Sigmoid colon (tissue), 7 donors: ENCODE measurements at places on chromosomes 12 and 14. TPM values are rescaled to one million over a fixed set of nuclear protein-coding genes. Genes with fewer than 3 reads are reported as not detected.

The MGP gene
- 1,489 TPM for total RNA-seq

DNA sequence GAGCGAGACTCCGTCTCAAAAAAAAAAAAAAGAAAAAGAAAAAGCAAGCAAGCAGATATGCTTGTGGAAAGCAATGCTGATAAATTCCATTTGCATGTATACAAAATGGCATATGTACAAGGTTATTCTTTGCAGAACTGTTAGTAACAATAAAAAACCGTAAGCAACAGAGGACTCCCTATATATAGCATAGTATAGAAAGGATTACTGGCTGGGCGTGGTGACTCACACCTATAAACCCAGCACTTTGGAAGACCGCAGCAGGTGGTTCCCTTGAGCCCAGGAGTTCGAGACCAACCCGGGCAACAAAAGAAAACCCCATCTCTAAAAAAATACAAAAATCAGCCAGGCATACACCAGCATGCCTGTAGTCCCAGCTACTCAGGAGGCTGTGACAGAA is 13.5 kb downstream of the GCN1 start:
- DNase-seq: no peak

- DNase-seq: peak; percentile 56
These were observed 20.2 kb downstream of the ADGRD1 start for GRCh38 chr12:130973906-130974305.

DNA sequence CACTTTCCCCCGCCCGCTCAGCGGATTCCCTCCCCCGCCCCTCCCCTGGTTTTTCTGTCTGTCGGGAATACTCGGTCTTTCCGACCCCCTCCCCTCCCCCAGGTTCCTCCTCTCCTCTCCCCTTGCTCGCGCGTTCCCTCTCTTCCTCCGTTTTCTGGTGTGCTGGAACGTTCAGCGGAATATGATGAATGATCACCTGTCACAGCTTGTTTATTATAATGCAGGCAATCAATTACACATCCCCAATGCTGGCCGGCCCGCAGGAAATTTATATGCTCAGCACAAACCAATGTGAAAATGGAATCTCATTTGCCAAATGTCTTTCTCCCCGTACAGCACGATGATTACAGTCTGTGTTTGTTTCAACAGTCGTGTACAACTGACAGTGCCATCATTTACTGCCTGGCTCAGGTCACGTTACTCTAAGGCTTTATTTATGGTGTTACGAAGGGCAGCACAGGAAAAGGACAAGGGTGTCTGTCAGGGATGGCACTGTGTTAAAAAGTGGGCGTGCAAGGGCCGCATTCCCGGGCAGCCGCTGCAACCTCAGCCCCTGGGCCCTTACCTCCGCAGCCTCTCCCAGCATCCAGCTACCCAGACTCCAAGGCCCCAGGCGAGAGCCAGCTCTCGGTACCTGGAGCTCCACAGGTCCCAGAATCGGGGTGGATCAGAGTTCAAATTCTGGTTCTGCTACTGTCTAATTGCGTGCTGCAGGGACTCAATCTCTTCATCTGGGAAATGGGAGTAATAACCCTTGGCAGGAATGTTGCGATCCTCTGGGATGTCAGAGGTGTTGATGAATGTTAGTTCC is 24.7 kb upstream of the MAP1LC3B2 start:
- DNase-seq: peak; percentile 86

DNA sequence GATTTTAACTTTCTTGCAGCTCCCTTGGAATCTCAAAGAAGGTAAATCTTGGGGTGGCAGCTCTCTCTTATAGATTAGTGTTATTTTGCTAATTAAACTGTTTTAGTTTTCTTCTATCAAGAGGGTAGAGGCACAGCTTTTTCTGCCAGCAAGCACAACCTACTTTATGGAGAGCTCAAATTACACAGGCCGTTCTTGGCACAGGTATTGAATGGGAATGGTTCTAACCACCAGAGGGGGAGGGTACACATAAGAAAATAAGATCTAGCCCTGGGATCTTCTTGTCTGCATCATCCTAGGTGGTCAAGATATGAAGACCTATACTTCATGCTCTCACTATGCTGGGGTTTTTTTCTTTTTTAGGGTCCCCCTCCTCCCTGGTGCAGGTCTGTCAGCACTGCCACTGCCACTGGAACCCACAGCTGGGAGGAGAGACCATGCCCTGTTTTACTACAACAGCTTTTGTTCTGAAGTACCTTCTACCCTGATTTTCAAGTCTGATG is 48.6 kb upstream of the STAC3 start:
- no peak for DNase-seq

The FIGNL2 gene
- total RNA-seq: 0.36 TPM

The TMEM132C gene
- total RNA-seq: 1.4 TPM

DNA sequence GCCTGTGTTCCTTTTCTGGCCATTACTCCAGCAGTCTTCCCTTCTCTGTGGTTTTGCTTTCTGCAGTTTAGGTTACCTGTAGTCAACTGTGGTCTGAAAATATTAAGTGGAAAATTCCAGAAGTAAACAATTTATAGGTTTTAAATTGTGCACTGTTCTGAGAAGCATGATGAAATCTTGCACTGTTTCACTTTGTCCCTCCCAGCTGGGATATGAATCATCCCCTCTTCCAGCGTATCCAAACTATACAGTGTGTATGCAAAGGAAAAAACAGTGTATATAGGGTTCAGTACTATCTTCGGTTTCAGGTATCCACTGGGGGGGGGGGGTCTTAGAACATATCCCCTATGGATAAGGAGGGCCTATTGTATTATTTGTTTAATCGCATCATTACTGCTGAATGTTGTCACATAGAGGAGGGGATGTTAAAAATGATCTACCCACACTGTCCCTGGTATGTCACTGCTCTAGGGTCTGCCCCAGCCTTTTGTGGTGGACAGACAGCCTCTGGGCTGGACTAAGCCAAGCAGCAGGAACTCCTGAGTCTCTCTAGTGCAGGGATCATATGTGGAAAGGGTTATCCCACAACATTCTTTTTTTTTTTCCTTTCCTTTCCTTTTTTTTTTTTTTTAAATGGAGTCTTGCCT is 109.1 kb upstream of the MAX start:
- no peak for DNase-seq
